T47D (cell line): ENCODE measurements at places on chromosomes 7 and 10.
A peak's percentile ranks its signal among the peaks of the same experiment; 100 is the strongest.

GRCh38 chr7:83629117-83629880 is 19.6 kb downstream of the SEMA3E start:
- no peak for DNase-seq

DNA sequence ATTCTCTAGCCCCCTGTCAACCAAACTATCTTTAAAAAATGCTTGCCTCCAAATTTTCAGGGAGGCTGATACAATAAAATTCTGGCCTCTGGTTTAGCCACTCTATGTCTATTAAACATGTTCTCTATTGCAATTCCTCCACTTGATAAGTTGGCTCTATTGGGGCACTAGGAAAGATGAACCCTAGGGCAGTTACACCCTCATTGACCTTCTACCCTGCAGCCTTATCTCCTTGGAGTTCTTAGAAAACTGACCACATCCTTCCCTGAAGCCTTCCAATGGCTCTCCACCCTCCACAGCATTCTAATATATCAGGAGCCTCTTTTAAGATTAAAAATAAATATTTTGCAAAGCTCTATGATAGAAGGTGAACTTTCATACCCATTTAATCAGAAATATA is 30.6 kb downstream of the SVOPL start:
- no peak for DNase-seq

- no peak for DNase-seq
These were observed 48.4 kb downstream of the GRID2IP start for GRCh38 chr7:6502886-6503285.

DNA sequence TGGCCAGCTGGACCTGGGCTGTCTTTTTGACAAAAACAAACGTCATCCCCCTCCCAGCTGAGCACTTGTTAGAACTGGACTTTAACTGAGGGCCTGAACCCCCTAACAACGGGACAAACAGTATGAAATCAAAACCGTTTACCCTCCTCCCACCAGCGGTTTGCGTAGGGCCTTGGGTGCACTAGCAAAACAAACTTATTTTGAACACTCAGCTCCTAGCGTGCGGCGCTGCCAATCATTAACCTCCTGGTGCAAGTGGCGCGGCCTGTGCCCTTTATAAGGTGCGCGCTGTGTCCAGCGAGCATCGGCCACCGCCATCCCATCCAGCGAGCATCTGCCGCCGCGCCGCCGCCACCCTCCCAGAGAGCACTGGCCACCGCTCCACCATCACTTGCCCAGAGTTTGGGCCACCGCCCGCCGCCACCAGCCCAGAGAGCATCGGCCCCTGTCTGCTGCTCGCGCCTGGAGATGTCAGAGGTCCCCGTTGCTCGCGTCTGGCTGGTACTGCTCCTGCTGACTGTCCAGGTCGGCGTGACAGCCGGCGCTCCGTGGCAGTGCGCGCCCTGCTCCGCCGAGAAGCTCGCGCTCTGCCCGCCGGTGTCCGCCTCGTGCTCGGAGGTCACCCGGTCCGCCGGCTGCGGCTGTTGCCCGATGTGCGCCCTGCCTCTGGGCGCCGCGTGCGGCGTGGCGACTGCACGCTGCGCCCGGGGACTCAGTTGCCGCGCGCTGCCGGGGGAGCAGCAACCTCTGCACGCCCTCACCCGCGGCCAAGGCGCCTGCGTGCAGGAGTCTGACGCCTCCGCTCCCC is at the start of gene IGFBP1:
Gene IGFBP1, plus strand, starts transcription at position 304 of the 808 bp plus-strand sequence. Its CDS starts 165 bp downstream, at position 469.
- peak; percentile 78 for DNase-seq

GRCh38 chr7:151456782-151457181 is 16.8 kb upstream of the CRYGN start:
- DNase-seq, result no peak

GRCh38 chr7:40716052-40716451 is 581.2 kb downstream of the SUGCT start:
- no peak for DNase-seq

DNA sequence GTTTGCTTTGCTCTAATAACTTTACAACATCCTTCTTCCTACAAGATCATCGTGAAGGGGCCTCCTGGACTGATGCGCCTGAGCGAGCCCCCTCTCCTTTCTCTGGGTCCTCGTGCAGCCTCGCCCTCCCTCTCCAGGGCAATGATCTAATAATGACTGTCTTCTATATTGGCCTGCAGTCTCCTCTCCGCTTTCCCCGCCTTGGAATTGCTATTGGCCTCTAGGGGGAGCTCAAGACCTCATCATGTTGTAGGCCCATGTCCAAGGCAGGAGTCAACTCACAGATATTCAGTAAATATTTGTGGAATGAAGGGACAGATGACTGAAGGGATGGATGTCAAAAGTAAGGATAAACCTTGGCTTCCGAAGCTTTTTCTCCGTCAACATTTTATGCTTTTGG is 1180.3 kb downstream of the TYW1 start:
- DNase-seq, result peak; percentile 89

- DNase-seq, result no peak
These were observed 11.8 kb upstream of the COBL start for GRCh38 chr7:51328351-51328801.

- DNase-seq, result no peak
These were observed 224.0 kb downstream of the TNS3 start for GRCh38 chr7:47357863-47358262.

GRCh38 chr7:150322833-150323681 is at the start of the genes ACTR3C and LRRC61:
Gene ACTR3C (minus strand): TSS chr7:150323545. CDS start chr7:150295296, 28,249 bp downstream.
Gene LRRC61 (plus strand): TSS chr7:150323355. CDS start chr7:150336862, 13,507 bp downstream.
- DNase-seq, result peak; percentile 34

DNA sequence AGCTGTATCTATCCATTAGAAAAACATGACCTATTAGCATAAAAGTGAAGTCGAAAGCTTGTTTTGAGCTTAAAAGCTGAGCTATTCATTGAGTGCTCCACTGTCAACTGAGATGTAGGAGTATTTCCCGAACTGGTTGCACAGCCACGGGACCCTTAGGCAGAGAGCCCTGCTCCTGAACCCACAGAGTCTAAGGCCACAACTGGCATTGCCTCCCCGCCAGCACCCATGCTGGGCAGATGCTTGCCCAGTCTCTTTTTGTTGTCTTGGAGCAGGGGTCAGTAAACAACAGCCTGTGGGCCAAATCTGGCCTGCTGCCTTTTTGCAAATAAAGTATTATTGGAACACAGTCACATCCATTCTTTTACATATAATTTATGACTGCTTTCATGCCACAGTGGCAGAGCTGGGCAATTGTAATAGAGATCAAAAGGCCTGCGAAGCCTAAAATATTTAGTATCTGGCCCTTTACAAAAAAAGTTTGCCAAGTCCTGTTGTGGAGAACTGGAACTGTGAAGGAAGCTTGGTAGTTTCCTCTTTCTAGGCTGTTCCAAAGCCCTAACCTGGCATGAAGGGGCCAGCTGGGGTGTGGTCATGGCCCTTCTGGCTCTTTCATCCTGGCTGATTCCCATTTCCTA is 58.4 kb upstream of the WAPL start:
- DNase-seq, result no peak

- no peak for DNase-seq
These were observed 159.7 kb upstream of the GPR26 start for GRCh38 chr10:123506455-123506854.

- DNase-seq, result no peak
These were observed 34.8 kb downstream of the LUC7L2 start for GRCh38 chr7:139394540-139394939.

DNA sequence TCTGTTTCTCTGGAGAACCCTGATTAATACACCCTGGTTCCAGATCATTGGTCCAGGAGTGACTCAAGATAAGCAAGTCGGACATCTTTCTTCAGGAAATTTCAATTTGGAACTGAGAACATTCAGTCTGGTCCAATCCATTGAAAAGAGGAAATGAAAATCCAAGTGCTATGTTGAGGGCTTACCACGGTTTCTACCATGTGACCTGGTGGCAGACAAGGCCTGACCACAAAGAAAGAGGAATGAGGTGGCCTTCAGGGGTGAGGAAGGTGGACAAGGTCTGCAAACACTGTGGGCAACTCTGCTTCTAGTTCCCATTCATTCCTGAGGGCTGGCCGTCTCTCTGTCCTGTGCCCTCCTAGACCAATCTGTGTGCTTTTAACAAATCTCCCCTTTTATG is 149.2 kb upstream of the GHITM start:
- no peak for DNase-seq

DNA sequence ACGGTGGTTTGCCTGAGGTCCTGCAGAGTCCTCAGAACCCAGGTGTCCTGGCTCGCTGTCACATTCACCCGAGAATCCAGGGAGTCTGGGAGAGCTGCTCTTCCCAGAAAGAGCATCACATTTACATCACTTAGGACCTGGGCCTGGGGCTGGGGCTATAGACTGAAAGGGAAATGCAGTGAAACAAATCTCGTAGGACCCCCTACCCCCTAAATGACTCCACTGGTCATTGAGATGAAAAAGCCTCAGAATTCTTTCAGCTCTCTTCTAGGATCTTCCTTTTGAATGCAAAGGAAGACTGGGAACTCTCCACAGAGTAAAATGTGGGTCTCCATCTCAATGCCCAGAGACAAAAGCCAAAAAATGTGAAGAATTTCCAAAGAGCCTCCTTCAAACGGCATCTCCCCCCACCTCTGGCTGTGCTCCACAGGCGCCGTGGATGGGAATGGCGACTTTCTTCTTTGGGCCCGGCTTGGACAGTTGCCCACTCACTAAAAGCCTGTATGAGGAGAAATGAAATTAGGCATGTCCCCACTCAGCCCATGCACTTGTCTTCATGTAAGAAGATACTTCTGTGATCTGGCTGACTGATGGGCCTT is 49.0 kb upstream of the PODXL start:
- no peak for DNase-seq

GRCh38 chr7:104264285-104264684 is 56.5 kb upstream of the ORC5 start:
- DNase-seq, result no peak

DNA sequence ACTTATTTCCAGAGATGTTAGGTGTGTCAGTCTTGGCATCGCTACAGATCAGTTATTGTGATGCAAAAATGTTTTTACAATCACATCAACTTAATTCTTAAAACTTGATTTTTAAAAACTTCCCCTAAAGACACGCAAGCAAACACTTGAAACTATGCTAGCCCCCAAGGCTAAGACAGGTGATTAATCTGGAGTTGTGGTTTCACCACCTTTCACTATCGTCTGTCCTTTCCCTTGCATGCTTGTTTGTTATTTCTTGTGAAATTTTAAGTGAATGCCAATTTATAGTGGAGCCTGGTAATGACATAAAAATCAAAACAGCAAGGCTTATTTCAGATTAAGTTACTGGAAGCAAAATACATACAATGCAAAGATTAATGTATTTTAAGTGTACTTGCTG is 70.4 kb downstream of the SLC35B4 start:
- DNase-seq, result no peak

DNA sequence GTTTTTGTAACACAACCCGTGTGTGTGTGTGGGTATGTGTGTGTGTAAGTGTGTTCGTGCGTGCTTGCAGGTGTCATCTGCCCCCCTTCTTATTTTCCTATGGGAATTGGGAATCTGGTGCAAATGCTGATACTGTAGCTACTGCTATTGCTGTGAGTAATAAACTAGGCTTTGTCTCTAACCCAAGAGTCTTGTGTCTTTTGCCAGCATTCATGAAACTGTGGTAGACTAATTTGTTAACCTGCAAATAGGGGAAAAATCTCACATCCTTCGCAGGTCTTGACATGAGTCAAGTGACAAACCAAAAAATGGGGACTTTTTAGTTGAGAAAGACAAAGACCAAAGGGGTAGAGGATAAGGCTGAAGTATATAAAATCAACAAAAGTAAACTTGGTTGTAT is 57.9 kb upstream of the FAM133B start:
- DNase-seq, result no peak

GRCh38 chr10:57952741-57953140 is 315.0 kb downstream of the IPMK start:
- DNase-seq, result no peak

GRCh38 chr7:118467381-118467780 is 242.9 kb downstream of the ANKRD7 start:
- no peak for DNase-seq

DNA sequence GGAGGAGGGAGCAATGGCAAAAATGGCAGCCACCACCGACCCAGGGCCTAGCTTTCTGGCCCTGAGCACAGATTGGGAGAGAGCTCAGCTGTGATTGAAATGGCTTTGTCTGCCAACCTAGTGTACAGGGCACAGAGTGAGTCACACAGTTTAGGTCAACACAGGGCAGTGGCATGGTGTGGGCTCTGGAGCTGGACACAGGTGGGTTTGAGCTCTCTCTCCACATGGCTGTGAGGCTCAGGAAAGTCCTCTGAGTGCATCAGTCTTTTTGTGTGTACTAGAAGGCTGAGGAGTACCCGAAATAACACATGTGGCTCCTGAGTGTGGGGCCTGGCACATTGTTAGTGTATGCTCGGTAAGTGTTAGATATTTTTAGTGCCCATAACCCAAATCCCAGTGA is 60.2 kb upstream of the LOXL4 start:
- no peak for DNase-seq

DNA sequence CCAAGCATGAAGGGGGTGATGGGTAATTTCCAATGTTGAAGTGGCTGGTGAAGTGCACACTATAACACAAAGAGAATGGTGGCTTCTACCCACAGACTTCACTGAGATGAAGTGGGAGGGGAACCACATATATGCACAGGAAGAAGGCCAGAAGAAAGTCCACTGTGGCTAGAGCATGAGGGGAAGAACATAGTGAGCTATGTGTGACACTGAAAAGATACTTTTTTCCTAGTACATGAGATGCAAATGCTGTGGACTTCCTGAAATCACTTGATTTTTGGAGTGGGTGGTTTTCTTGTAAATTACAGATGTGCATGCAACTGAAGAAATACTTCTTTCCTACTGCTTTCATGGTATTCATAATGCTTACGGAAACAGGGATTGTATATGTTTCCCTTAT is 115.6 kb upstream of the PHYHIPL start:
- DNase-seq, result no peak

DNA sequence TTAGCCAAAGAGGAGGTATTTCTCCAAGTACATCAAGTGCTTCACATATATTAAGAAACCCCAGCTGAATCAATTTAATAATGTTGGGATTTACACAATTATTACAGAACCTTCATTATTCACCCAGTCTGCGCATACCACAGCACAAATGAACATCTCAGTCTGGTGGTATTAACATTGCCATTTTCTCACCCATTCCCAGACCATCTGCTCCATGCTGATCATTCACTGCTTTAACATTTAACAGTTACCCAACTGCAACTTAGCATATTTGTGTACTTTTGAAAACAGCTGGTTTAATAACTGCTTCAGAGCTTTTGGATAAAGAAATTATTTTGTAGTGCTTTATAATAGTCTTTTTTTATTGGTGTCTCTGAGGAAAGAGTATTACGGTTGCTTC is 1072.1 kb downstream of the NXPH1 start:
- DNase-seq, result no peak

DNA sequence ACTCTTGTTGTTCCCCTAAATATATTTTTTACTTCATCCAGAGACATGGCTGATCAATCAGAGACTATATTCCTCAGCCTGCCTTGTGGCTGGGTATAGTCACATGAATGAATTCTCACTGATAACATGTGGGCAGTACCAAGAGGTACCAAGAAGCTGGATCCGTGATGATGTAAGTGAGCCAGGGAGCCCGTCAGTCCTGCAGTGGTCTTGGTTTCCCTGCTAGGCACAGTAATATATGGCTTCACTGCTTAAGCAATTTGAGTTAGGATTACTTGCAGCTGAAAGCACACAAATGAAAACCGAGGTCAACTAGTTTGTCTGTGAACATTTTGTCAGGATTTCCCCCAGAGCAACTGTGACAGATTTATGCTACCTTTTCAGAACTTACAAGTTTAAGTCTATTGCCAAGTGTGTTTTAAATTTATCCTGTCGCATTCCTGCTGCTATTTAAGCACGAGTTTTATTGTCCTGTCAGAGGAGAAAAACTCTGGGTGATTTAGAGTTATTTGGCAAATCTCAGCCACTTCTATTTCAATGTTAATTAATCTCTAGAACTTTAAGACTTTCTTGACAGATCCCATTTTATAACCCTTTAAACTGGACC is 381.8 kb downstream of the PHF14 start:
- no peak for DNase-seq

- no peak for DNase-seq
These were observed 19.9 kb downstream of the ANTXRL start for GRCh38 chr10:46306516-46307184.

- DNase-seq, result no peak
These were observed 120.3 kb downstream of the ZNF438 start for GRCh38 chr10:30911303-30911863.
